ENCODE measurements at places on chromosomes 3 and 15. TPM values are rescaled to one million over a fixed set of nuclear protein-coding genes. Genes with fewer than 3 reads are reported as not detected.
A peak's percentile ranks its signal among the peaks of the same experiment; 100 is the strongest.

GRCh38 chr3:6120786-6121185, 740.1 kb upstream of the GRM7 start:
- no peak overlapping the region for H3K4me3 ChIP-seq
- no peak for DNase-seq
- H3K4me1 ChIP-seq, result no peaks in the 10 kb centered on the region
- H3K36me3 ChIP-seq, result peaks cover 18% of the 10 kb centered on the region

DNA sequence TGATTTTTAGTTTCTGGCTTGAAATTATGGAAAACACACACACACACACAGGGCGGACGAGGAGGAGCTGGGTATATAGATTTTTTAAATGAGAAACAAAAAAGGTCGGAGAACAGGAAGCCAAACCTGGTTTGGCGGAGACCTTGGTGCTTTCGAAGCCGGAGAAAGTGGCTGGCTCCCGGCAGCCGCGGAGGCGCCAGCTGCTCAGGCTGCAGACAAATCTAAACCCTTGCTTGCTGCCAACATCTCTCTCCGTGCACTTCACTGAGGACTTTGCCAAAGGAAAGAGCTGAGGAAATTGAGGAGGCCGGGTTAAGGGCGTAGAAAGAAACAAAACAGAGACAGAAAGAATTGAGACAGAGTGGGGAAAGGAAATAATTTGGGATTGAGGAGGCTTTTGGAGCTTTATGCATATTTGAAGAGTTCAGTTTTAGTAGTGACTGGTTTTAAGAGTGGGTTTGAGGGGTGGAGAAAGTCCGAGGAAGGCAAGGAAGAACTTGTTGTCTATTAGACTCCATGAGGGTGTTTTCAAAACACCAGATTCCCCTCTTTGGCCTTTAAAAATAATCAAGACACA, 2.2 kb downstream of the ZIC1 start:
- peaks cover 80% of the 10 kb centered on the region for H3K4me1 ChIP-seq
- peaks cover 98% of the 10 kb centered on the region for H3K27me3 ChIP-seq
- peak; percentile 52 for DNase-seq
- no peak overlapping the region for H3K27ac ChIP-seq
- no peaks in the 10 kb centered on the region for H3K36me3 ChIP-seq

DNA sequence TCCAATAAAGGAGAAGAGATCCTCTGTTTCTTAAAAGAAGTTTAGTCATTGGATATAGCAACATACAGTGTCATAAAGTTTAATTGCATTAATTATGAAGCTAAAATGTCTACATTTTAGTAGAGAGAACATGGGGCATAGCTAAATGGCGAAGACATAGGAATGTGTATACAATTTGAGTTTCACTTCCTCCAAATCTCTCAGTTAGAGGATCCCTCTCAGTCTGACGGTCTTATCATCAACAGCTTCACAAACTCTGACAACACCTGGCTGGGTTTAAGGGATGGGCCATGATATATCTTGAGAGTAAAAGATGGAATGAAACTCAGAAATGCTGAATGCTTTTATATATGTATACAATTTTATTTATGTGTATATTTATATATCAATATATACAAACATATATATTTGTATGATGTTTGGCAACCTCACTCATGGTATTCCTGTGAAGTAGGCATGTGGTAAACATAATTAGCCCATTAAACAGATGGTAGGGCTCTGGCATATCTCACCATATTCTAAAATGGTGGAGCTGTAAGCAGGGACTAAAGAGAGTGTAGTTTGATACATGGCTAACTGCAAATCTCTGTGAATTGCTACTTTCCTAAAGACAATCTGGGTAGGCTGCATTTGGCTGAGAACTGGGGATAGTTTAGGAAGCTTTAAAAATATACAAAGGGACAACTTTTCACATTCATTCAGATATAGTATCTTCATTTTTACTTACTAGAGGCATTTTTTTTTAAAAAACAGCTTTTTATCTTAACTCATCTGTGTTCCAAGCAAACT, 111.6 kb downstream of the TIGIT start:
- no peak overlapping the region for H3K4me3 ChIP-seq
- no peaks in the 10 kb centered on the region for H3K27me3 ChIP-seq
- no peak overlapping the region for H3K27ac ChIP-seq
- H3K36me3 ChIP-seq, result no peaks in the 10 kb centered on the region

DNA sequence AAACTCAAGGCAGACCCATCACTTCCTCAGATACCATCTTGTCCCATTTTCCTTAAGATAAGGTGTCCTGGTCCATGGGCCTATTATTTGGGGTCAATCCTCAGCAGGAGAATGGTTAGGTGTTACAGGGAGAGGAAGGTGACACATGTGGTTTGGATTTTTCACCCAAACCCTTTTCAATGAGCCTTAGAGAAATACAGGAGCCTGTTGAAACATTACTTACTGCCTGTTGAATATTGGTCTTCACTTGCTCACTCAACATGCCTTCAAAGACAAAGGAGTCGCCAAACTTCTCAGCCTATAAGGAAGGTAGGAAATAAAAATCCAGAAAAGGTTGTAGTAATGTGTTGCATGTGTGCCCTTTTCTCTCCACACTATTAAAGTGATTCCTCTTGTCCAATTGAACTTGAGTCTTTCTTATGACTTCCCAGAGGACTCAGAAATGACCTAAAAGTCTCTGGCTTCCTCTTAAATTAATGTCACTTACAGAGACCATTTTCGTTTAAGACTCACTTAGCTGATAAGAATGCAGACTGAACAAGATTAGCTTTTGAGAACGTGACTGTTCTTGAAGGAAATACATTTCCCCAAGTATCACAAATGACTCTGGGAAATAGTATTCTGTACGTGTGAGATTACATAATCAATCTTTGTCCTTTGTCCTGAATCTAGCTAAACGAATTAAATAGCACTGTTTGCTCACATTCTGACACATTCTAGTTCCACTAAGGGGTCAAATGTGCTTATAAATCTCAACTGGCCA, 17.8 kb downstream of the SUMF1 start:
- no peak overlapping the region for H3K27ac ChIP-seq
- no peaks in the 10 kb centered on the region for H3K27me3 ChIP-seq
- no peak overlapping the region for H3K4me3 ChIP-seq
- peaks cover 18% of the 10 kb centered on the region for H3K4me1 ChIP-seq
- no peaks in the 10 kb centered on the region for H3K36me3 ChIP-seq
- no peak for DNase-seq

DNA sequence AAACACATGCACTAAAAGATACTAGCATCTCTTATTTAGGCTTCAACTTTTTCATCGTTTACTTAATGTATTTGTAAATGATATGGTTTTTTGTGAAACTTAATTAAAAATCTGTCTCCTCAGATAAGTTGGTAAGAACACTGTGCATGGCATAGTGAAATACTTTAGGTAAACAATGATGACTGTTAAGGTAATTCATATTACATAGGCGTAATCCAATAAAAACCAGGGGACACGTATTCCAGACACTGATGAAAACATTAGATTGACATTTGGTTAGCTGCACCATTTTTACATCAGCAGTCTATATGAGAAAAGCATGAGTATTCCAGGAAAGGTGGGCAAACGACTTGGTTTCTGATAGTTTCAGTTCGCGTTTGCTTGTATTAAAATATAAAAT, 170.0 kb downstream of the MBNL1 start:
- peaks cover 10% of the 10 kb centered on the region for H3K4me1 ChIP-seq
- H3K27me3 ChIP-seq, result no peaks in the 10 kb centered on the region
- no peak overlapping the region for H3K4me3 ChIP-seq
- no peak overlapping the region for H3K27ac ChIP-seq
- DNase-seq, result no peak
- no peaks in the 10 kb centered on the region for H3K36me3 ChIP-seq

- no peak for DNase-seq
- peaks cover 7% of the 10 kb centered on the region for H3K4me1 ChIP-seq
- H3K36me3 ChIP-seq, result no peaks in the 10 kb centered on the region
- H3K27ac ChIP-seq, result no peak overlapping the region
- peaks cover 6% of the 10 kb centered on the region for H3K27me3 ChIP-seq
Measured at GRCh38 chr3:179318876-179319275, 4.0 kb upstream of the ZNF639 start.

DNA sequence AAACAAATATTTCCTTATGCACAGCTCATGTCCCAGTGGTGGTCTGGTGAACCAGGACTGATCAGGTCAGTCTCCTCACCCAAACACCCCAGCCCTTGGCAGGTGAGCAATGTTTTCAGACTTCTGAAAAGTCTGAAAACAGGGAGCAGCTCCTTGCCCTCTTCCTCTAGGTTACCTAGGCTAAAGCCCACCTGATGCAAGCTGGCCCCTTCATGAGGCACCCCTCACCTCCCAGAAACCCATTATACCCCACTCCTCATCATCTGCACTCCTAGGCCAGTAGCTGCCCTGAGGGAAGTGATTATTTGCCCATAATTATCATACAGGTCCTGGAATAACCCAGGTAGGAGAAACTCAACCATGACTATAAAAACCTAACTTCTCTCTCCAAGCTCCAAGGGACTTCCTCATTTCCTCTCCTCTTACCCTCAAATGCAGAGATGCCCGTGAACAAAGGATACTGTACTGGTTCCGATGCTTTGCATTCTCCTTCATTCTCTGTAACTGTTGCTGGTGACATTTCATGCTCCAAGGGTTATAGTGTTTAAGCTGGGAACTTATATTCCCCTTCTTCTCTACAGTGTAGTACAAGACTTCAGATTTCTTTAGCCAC, 5.2 kb upstream of the NCKIPSD start:
- peaks cover 63% of the 10 kb centered on the region for H3K36me3 ChIP-seq
- H3K4me3 ChIP-seq, result no peak overlapping the region
- no peak overlapping the region for H3K27ac ChIP-seq

- no peak overlapping the region for H3K4me3 ChIP-seq
- H3K36me3 ChIP-seq, result no peaks in the 10 kb centered on the region
- no peak for DNase-seq
- H3K27me3 ChIP-seq, result no peaks in the 10 kb centered on the region
- H3K4me1 ChIP-seq, result no peaks in the 10 kb centered on the region
Measured at GRCh38 chr3:7112523-7113056, 251.7 kb downstream of the GRM7 start.

GRCh38 chr3:98026425-98027084, 8.6 kb downstream of the GABRR3 start:
- DNase-seq, result no peak
- H3K4me3 ChIP-seq, result no peak overlapping the region
- H3K27ac ChIP-seq, result no peak overlapping the region

GRCh38 chr3:46235425-46235824, 6.8 kb upstream of the CCR3 start:
- H3K4me1 ChIP-seq, result 0 out of 2 replicates have a peak, but pooled peaks cover 8% of the 10 kb centered on the region
- no peak for DNase-seq
- no peaks in the 10 kb centered on the region for H3K36me3 ChIP-seq

DNA sequence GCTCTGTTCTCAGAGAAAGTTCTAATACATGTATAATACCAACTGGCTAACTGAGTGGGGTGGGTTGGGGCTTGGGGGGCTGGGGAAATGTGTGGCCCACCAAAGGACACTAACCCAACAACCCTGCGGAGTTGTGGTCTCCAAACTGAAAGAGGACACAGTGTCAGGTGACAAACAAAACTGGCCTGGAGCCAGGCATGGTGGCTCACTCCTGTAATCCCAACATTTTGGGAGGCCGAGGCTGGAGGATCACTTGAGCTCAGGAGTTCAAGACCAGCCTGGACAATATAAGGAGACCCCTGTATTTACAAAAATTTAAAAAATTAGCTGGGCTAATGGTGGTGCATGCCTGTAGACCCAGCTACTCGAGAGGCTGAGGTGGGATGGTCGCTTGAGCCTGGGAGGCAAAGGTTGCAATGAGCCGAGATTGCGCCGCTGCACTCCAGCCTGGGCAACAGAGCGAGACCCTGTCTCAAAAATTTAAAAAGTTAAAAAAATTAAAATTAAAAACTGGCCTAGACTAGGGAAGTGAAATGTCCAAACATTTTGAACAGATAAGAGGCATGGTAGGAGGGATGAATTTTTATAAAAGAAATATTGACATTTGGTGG, 31.7 kb upstream of the SRP14 start:
- H3K36me3 ChIP-seq, result no peaks in the 10 kb centered on the region
- no peak for DNase-seq
- peaks cover 15% of the 10 kb centered on the region for H3K4me1 ChIP-seq

DNA sequence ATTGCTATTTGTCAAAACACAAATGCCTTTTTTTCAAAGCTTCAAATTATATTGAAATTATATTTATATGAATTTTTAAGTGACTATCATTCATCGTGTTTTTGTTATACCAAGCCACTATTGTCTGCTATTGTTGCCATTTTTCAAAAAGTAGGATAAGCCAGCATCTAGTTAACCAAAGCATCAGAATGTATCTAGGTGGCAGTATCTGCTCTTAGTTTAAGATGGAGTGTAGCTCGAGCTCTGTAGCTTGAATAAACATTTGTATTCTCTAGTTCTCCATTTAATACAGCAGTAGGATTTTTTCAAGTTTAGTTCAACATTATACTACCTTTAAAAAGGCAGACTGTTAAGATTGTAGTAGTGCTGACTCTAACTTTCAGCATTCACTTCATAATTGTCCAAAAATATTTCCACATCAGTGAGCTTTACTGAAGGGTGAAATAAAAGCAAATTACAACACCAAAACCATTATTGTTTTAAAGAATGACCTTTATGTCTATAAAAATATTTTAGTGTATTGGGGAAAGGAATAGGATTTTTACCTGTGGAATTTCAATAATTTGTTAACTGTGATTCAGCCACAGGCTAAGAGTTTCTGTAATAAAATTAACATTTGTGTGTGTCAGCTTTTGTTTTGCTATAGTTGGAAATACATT, 19.6 kb upstream of the C15orf61 start:
- H3K4me1 ChIP-seq, result peaks cover 17% of the 10 kb centered on the region
- H3K27ac ChIP-seq, result no peak overlapping the region
- no peak overlapping the region for H3K4me3 ChIP-seq
- peak; percentile 37 for DNase-seq

DNA sequence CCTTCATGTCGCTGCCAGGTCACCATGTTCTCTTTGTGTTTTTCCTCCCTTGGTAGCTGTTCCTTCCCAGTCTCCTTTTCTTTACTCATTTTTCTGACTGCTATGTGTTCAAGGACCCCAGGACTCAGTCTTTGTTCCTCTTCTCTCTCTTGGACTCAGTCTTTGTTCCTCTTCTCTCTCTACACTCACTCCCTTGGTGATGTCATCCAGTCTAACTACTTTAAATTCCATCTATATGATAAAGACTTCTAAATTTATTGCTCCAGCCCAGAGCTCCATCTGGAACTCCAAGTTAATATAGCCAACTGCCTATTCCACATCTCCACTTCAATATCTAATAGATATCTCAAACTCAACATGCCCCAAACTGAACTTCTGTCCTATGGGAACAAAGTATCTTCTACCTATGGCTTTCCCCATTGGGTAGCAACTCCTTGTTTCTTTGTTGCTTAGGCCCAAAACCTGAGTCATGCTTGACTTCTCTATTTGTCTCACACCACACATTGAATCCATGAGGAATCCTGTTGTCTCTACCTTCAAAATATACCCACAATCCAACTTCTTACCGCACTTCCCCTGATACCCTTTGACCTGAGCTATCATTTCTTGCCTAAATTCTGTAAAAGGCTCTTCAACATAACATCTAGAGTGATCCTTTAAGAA, 4.9 kb upstream of the DYNC1LI1 start:
- no peaks in the 10 kb centered on the region for H3K36me3 ChIP-seq

- no peak overlapping the region for H3K27ac ChIP-seq
- no peak for DNase-seq
- H3K36me3 ChIP-seq, result no peaks in the 10 kb centered on the region
- no peak overlapping the region for H3K4me3 ChIP-seq
Measured at GRCh38 chr3:152279479-152279878, 10.8 kb downstream of the MBNL1 start.

GRCh38 chr3:31704591-31705179, 172.0 kb downstream of the STT3B start:
- peaks cover 13% of the 10 kb centered on the region for H3K36me3 ChIP-seq
- 0 out of 2 replicates have a peak, but pooled peaks cover 3% of the 10 kb centered on the region for H3K4me1 ChIP-seq
- H3K27ac ChIP-seq, result no peak overlapping the region
- H3K27me3 ChIP-seq, result no peaks in the 10 kb centered on the region
- DNase-seq, result no peak

Gene SLC9C1
- total RNA-seq, result 0.97 TPM

Gene LSAMP
- 2.0 TPM for total RNA-seq

Gene WWTR1
- 31.1 TPM for total RNA-seq

Gene COL8A1
- 0.97 TPM for total RNA-seq

Gene KNG1
- not detected for total RNA-seq

Gene IGDCC3
- 30.7 TPM for total RNA-seq

Gene ADAMTS9
- total RNA-seq, result 0.31 TPM
